ENCODE measurements at places on chromosomes 4 and X. TPM values are rescaled to one million over a fixed set of nuclear protein-coding genes. Genes with fewer than 3 reads are reported as not detected.

- DNase-seq = no peak
Observed at GRCh38 chrX:11214346-11215190, 78.6 kb upstream of the AMELX start.

The MAGEB1 gene
- total RNA-seq = not detected

DNA sequence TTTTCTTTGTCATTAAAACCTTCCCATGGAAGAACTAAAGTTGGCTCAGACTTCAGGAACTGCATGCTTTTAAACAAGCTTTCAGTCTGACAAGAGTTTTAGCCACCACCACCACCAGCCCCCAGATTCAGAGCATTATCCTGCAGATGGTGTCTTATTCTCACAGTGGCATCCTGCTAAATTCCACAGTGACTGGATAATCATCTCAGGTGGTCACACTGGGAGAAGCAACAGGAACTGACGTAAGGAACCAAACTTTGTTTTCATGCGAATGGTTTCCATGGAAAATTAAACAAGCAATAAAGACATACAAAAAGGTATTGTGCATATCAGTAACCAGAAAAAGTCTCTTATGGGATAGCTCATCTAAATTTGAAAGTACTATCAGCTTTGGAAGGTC lies 370.7 kb downstream of the FBXW7 start:
- DNase-seq = no peak

The ANKRD50 gene
- 68.9 TPM for total RNA-seq

- DNase-seq = no peak
Observed at GRCh38 chr4:76313547-76313946, 7.0 kb downstream of the STBD1 start.

DNA sequence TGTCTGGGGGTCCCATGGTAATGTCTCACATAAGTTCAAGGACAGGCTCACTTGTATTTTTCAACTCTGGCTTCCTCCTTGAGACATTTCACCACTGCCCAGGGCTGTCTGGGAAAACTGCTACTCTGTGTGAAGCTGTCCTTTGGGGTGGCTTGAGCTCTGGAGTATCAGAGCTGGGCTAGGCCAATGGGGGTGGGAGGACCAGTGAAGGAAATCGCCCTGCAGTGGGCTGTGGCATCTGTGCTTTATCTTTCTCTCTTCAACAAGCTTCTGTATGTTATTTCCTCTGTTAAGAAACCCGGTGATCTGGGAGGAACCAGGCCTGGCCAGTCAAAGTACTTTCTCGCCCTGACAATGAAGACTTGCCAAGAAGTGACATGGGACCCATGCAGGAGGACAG lies 87.4 kb downstream of the SMIM20 start:
- DNase-seq = no peak

DNA sequence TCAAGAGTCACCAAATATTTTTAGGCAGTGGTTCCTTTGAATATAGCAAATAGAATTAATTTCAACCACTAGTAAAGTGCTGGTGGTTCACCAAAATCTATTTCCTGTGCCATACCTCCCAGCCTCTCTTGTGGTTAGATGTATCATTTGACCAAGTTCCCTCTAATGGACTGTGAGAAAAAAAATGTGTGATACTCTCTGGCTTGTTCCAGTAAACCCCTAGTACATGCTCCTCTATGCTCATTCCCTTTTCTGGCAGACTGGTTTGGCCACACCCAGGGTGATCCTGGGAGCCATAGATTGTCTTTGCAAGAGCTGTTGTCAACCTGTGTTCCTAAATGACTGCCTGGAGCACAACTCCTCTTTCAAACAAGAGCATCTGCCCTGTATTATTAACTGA lies 109.5 kb downstream of the FRAS1 start:
- DNase-seq = no peak

The ABLIM2 gene
- 0.30 TPM for total RNA-seq

The TSPAN6 gene
- total RNA-seq = 44.6 TPM
